ENCODE measurements at places on chromosomes 6 and 20.

GRCh38 chr20:34997131-34997561 is 41.5 kb downstream of the MYH7B start:
- DNase-seq = peak; percentile 60

DNA sequence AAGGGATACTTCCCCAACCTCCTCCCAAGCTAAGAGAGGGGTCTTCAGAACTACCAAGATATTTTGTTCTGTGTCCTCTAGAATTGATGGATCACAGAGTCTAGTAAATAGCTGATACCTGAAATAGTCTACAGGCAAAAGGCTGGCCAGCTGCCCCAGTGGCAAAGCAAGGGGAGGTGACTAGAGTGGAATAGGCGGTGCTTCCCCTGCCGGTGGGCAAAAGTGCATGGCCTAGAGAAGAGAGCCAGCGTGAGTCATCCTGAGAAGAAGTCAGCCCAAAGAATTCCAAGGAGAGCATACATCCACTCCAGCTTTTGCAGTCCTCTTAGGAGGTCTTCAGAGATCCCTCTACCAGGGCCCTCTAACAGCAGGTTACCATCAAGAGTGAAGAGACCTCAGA is 14.7 kb downstream of the DPPA5 start:
- no peak for DNase-seq

- no peak for DNase-seq
Observed at GRCh38 chr20:22339946-22340345, 244.4 kb downstream of the FOXA2 start.

GRCh38 chr20:23453549-23454543 is 1.2 kb upstream of the CST11 start:
- DNase-seq = no peak

- no peak for DNase-seq
Observed at GRCh38 chr6:127343809-127344659, 625 bp upstream of the ECHDC1 start.

DNA sequence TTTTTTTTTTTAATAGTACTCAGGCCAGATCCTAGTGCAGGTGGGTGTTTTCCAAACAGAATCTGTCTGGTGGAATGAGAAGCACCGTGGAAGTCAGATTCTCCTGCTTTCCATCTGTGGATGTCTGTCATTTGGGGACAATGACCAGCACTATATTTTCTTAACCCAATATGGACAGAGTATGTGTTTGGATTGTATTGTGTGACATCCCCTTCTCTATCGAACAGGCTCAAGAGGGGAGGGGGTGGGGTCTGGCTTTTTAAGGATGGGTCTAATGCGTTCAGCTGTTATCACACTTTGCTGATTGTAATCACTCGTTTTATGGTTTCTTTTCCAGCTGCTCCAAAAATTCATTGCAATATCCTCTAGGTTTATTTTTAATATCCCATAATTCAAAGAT is 197.5 kb upstream of the CEP162 start:
- no peak for DNase-seq

DNA sequence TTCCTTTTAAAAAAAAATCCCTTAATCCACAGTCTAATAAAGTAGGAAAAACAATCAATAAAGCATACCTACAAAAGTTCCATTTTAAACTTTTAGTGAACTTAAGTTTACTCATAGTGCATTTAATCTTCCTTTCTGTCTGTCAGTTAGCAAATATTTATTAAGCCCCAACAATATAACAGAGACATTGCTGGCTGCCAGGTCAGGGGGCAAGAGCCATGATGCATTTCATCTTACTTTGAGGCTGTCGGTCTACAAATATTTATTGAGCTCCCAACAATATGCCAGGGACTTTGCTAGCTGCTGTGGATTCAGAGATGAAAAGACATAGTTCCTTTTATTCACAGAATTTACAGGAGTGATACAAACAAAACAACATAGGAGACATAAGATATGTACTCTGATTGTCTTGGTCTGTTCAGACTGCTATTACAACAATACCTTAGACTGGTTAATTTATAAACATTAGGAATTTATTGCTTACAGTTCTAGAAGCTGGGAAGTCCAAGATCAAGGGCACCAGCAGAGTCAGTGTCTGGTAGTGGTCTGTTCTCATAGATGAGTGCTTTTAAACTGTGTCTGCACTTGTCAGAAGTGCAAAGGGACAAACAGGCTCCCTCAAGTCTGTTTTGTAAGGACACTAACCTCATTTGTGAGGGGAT is 118.6 kb downstream of the PLCB1 start:
- no peak for DNase-seq

DNA sequence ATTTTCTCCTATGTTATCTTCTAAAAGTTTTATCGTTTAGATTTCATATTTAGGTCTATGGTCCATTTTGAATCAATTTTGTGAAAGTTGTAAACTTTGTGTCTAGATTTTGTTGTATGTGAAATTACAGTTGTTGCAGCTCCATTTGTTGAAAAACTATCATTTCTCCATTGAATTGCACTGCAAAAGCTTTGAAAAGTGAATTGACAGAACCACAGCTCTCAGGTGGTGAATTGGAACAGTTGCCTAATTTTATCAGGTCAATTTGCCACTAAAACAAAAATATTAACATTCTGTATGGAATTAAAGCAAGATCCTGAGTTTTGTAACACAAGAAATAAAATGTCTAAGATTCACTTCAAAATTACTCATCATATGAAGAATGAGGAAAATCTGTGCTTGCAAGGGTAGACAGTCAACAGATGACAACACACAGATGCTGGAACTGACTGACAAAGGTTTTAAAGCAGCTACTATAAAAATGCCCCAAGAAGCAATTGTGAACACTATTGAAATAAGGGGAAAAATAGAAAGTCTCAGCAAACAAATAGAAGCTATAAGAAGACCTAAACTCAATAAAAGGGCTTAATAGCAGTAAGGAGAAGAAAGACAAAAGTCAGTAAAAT is 346.7 kb downstream of the PAX1 start:
- no peak for DNase-seq

DNA sequence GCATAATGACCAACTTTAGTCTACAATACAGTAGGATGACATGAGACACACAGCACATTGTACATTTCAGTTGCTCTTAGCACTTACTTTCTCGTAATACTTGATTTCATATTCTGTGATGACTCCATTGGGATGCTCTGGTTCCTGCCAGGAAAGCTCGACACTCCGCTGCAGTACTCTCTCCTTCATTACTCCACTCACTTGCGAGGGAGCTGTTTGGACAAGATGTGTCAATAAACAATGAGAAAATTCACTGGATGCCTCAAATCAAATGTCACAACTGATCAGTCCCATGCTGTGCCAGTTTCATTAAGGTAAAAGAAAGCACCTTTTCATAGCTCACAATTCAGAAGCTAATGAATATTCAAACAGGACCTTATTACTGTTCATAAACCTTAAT is 147.1 kb downstream of the EPHA7 start:
- no peak for DNase-seq

DNA sequence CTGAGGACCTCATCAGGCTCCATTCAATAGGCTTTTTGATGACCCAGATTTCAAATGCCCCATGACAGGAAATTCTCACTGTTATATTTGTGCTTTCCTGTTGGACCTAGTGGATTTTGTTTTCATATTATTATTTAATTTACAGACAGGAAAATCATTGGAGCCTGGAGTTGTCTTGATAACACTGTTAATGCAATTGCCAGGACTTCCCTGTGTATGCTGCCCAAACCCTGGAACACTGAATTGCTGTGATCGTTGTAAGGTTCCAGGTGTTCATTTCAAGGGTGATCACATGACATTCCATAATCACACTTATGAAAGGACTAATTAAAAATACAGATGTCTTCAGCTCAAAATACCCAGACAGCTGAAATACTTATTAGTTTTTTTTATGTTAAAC is 783.2 kb downstream of the DHX35 start:
- DNase-seq = no peak

DNA sequence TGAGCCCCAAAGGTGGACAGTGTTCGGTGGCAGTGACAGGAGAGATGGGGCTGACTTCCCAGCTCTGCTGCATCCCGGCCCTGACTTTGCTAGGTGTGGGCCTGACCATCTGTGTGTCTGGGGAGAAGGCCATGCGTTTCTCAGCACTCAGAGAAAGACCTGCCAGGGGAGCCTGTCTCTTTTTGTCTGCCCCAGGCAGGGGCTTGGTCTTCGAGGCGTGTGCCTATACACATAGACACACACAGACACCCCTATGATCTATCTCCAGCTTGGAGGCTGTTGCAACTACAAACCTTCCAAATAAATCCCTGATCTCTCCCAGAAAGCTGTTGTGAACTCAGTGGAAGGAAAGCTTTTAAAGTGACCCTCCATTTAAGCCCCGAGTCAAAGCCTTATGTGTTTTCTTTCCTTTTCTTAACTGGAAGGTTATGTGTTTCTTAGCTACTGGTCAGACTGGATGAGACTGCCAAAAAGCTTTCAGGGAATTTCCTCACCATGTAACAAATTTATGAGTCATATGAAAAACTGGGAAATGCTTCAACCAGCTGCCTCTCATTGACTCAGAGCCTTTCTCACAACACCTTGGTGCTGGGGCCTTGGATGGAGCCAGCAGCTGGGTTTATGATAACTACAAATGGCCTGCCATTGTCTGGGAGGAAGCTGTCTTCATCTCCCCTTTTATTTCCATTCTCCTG is 102.6 kb downstream of the CDC5L start:
- peak; percentile 74 for DNase-seq

DNA sequence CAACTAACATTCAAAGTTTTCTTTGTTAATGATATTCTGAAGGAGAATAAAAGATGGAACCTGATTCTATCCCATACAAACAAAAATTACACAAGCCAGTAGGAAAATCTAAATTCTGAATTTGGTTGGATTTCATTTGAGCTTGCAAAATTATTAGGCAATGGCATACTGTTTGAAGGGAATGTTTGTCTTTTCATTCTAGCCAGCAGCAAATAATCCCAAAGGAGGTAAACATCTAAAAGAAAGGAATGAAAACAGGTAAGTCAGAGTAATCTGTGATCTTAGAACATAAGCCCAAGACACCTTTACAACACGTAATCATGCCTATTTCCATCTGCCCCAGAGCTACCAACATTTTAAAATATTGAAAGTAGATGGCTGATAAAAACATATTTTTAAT is 482.1 kb upstream of the CITED2 start:
- DNase-seq = no peak

GRCh38 chr6:52305948-52306767 is 21.6 kb upstream of the MCM3 start:
- no peak for DNase-seq

- no peak for DNase-seq
Observed at GRCh38 chr6:34549804-34550202, 6.3 kb downstream of the SPDEF start.

DNA sequence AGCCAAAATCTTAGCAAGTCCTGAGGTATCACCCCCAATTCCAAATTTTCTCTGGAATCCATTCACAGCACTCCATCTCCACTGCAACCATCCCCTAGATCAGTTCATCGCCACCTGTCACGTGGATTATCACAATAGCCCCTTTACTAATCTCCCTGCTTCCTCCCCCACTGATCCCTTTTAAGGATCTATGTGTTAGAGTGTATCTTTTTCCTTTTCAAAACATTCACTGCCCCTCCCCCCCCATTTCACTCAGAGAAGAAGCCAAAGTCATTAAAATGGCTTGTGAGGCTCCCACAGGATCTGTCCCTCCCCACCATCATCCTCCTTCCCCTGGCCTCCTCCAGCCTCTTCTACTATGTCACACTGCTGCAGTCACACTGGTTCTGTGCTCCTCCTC is 18.4 kb upstream of the SPAG4 start:
- no peak for DNase-seq

Data from uterus (tissue), 4 donors.